ENCODE measurements at places on chromosomes 16 and 17.
A peak's percentile ranks its signal among the peaks of the same experiment; 100 is the strongest.

GRCh38 chr16:54422159-54422558 is 135.6 kb upstream of the IRX3 start:
- no peak for DNase-seq

DNA sequence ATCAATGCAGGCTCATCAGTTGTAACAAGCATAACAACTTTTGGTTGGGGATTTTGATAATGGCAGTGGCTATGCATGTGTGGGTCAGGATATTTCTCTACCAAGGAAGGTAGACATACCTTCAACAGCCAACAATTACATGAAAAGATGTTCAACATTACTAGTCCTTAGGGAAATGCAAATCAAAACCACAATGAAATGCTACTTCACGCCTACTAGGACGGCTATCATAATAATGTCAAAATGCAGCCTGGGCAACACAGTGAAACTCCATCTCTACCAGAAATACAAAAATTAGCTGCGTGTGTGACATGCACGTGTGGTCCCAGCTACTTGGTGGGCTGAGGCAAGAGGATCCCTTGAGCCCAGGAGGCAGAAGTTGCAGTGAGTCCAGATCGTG is 7.3 kb upstream of the SLC5A10 start:
- DNase-seq, result no peak

- DNase-seq, result peak; percentile 58
Observed at GRCh38 chr17:82734987-82735866, at the start of gene FN3K. Gene FN3K, plus strand, starts transcription at chr17:82735615. Its CDS starts 22 bp downstream, at chr17:82735637.

DNA sequence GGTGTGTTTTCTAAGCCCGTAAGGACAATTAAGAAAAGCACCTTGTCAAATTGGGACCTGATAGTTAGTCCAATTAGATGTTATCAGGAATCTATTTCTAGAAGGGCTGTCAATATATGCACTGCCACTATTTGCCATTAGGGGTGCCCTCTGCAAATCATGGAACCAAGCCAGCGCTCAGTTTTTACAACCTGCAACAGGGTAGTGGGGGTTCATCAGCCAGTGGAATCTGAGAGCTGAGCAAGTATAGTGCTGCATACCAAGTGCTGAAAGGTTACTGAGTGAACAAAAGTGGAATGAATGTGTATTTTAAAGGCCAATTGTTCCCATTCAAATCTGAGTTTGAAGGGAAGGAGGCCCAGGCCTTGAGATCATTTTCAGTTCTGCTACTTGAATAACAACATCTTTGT is 10.4 kb downstream of the PRR11 start:
- DNase-seq, result no peak

DNA sequence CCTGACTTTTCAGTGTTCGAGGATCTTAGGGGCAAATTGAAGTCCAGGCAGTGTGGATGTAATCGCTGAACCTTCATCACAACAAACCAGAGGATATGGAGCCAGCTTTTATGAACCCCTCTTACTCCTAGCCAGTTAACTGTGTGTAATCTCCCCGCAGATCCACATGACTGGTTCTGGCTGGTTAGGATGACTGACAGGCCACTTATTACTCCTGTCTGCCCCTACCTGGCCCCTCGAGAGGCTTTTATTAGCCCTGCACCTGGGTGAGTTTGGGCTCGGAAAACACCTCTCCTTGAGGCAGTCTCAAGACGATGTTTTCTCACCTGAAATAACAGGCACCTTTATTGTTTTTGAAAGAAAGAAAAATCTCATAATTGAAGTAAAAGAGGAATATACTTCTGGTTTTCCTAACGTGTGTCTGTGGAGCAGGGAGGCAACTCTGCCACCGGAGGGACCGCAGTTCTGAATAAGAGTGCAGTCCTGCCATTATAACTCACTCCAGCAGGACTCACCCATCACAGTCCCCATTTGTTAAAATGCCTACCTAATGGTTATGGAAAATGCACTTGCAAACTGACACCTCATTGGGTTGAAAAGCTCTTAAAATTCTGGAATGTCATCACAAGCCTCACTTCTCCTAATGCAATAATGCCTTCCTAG is 291.9 kb upstream of the N4BP1 start:
- no peak for DNase-seq

GRCh38 chr17:2347805-2348685 is 10.7 kb downstream of the SGSM2 start:
- DNase-seq, result peak; percentile 65

GRCh38 chr17:45311760-45312476 is 4.9 kb downstream of the MAP3K14 start:
- peak; percentile 90 for DNase-seq

DNA sequence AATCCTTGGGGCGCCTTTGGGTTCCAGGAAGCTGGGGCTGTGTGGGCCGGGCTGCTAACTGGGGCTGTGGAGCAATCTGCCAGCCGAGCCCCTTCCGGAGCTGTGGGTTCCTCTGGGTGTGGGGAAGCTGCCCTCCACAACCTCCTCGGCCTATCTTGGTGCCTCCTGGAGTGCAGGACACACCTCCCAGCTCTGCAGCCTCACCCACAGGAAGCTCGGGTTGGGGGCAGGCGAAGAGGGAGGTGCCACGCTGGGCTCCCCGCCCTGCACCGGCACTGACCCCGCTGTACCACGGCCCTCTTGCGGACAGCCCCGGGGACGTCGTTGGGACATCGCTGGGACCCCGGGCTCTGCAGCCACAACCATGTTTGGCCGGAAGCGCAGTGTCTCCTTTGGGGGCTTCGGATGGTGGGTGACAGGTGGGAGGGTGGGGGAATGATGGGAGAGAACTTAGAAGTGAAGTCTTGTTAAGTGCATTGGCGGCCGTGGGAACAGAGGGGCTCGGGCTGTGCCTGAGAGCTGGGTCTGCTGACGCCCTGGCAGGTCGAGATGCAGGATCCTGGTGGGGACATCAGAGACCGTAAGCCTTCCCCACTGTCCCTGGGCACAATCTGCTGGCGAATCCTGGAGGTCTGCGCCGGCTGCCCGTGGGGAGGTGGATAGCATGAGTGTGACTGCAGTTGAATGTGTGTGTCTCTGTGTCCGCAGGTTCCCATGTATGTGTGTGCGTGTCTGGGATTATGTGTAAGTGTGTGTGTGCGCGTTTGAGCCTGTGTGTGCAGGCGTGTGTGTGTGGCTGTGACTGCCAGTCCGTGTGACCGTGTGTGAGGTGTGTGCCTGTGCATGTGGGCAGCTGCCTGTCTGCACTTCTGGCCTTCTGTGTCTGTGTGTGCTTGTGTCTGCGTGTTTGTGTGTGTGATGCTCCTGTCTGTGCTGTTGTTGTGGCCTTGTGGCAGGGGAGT is at the start of gene RAP1GAP2:
TSS of gene RAP1GAP2 (plus strand) at position 275 of the 962 bp plus-strand sequence. CDS start at position 365, 90 bp downstream.
- peak; percentile 87 for DNase-seq

DNA sequence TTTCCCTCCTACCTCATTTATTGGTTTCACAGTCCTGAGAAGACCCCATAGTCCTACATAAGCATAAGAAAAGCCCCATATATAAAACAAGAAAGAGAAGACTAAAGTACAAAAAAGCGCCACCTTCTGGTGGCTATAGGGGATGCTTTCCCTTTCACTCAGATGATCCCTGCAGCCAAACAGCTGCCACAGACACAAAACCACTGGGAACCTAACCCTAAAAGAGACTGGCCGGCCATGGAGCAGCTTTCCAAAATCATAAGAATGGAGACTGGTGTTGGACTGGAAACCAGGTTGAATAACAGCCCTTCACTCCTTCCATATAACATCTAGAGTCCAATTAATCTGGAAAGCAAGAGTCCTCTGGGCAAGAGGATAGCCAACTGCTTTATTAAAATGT is 11.4 kb downstream of the DYNC1LI2 start:
- no peak for DNase-seq

DNA sequence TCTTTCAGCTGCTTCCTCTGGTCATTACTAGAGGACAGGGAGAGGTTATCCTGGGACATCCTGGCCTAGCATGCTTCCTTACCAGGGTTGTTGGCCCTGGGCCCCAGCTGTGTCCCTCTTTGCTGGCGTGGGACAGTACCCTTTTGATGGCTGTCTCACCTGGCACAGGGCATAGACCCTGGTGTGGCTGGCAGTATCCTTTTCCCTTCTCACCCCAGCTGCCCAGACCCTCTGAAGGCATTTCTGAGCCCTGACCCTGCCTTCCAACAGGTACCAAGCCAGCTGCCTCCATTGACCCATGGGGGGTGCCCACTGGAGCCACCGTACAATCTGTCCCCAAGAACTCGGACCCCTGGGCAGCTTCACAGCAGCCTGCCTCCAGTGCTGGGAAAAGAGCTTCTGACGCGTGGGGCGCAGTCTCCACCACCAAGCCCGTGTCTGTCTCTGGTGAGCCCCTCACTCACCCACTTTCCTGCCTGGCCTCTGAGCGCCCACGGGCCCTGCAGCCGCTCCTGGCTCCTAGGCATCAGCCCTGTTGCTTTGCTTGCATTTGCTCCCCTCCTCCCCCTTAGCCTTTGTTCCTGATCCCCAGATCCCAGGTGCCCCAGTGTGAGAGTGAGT is 34.0 kb downstream of the B9D1 start:
- DNase-seq, result peak; percentile 14

DNA sequence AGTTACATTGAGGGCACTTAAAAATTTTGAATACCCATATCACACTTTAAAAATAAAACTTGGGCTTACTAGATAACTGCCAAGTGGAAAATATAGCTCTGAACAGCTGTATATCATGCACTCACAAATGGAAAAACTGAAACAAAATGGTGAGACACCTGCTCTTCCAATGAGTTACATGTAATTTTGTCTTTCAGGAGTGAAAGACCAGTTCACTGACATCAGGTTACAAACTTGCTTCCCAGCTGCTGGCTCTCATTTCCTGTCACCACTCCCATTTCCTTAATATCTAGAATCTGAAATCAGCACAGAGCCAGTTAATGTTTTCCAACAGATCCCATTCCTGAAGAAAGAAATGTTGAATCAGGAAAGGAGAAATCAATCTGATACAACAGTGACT is 10.8 kb downstream of the CSNK2A2 start:
- DNase-seq, result no peak

DNA sequence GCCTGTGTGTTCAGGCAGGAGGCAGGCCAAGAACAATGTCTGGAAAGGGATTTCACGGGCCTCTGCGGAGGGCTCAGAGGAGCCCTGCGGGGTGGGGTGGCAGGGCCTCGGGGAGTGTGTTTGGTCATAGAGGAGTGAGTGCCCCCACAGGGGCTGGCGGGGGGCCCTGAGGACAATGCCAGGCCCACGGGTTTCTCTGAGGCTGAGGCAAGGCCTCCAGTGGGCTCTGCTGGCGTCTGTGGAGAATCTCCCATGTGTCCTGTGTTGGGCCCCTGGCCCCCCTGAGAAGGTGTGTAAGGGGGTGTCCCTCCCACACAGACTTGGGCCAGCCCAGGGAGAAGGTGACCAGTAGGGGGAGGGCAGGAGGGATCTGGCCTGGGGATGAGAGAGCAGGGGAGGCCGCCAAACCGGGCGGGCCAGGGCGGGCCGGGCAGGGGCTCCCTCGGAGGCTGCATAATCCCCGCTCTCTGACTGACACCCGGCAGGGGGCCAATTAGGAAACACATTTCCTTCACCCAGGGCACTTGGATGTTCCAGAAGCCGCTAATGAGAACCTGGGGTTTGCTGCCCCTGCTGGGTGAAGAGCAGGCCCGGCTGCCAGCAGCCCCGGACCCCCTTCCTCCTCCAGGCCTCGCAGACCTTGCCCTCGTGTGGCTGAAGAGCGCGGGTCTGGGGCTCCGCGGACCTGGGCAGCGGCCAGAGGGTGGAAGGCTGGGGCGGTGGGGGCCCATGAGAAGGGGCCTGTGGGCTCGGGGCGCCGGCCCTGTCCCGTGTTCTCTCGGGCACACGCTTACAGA is 204.2 kb downstream of the NTN1 start:
- no peak for DNase-seq

GRCh38 chr16:55289353-55289752 is 34.6 kb upstream of the IRX6 start:
- DNase-seq, result no peak

DNA sequence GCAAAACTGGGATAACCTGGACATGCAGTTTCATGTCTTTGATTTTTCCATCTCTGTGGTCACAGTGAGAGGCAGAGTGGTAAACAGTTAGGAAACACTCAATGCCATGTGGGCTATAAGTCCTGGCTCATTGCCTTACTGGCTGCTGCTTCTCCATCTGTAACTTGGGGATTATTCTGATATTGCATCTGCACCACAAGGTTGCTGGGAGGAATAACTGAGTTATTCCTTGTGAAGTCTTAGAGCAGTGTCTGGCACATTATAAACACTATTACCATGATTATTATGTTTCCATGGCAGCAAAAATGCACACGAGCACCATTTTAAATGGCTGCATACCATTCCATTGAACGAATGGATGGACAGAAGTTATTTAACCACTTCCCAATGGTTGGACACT is 111.7 kb upstream of the CDH5 start:
- DNase-seq, result no peak

DNA sequence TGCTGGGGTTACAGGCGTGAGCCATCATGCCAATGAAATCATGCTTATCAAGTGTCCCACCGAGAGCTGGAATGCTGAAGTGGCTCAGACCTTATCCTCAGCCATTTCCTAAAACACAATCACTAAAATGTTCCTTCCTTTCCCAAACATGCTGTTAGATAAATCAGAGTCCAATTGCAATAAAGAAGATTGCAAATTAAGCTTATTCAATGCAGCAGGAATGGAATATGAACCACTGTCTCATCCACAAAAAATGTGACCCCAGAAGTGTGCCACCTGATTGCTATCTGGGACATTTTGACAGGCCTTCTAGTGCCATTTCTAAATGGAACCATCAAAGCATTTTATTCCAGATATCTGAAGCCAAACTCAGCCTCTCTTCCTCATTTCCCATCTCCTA is 205.5 kb upstream of the CDH11 start:
- no peak for DNase-seq

DNA sequence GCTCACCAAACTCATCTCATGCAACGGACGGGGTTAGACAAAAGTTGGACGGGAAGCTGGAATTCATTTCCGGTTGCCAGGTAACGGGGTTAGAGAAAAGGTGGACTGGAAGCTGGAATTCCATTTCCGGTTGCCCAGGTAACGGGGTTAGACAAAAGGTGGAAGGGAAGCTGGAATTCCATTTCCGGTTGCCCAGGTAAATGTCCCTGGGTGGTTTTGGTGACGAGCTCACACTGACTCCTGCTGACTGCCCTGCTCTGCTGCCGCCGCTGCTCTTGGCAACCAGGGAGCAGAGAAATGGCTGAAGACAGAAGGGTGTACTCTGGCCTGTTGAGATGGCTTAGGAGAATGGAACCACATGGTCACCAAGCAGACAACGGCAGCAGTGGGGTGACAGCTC is 170.3 kb upstream of the RPH3AL start:
- DNase-seq, result no peak

GRCh38 chr16:85838381-85838780 is 38.9 kb downstream of the COX4I1 start:
- DNase-seq, result peak; percentile 39

GRCh38 chr17:12605222-12605621 is 60.5 kb upstream of the MYOCD start:
- DNase-seq, result no peak

DNA sequence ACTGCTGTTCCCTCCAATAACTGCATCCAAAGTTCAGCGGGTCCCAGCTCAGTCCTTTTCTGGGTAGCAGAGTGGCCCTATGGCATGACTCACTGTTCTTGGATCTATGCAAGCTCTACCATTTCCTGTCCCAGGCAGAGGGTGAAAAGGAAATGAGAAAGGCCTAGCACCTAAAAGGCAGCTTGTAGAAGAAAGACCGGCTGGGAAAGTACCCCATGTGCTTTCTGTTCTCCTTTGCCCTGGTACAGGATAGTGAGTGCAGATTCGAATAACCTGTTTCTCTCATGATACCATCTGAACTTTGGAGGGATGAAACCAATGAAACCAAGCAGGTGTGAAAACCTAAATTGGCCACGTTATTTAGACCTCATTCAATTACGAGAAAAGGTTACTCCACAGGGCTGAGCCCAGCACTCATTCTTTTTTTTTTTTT is 12.7 kb upstream of the HASPIN start:
- peak; percentile 52 for DNase-seq

- DNase-seq, result no peak
Observed at GRCh38 chr16:12348733-12349704, 372.5 kb downstream of the SNX29 start.

Measured in upper lobe of left lung (tissue), 6 donors.